Head of caudate nucleus (tissue), 42 donors: ENCODE measurements at places on chromosomes 5 and 9.

- DNase-seq, result no peak
Observed at GRCh38 chr9:13478160-13478559, 198.7 kb upstream of the MPDZ start.

DNA sequence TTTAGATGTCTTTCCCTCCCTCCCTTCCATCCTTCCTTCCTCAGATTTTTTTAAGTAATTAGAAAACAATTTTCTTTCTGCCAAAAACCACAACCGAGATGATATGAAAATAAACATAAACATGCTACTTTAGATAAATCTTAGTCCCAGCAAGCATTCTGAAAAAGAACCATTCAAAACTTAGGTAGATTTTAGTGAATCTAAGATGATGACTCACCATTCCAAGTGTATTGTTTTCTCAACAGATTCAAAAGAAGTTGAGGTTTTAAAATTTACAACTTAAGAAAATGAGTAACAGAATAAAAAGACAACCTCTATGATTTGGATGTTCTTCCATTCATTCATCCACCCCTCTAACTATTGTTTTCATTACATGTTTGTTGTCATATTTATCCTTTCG lies 465.1 kb downstream of the PDE4D start:
- no peak for DNase-seq

DNA sequence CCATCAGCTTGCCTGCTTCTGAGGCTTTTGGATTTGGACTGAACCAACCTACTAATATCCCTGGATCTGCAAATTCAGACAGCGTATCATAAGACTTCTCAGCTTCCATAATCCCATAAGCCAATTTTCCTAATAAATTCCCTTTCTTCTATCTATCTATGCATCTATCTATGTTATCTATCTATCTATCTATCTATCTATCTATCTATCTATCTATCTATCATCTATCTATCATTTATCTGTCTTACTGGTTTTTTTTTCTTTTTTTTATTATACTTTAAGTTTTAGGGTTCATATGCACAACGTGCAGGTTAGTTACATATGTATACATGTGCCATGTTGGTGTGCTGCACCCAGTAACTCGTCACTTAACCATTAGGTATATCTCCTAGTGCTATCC lies 2045.4 kb upstream of the CDH6 start:
- no peak for DNase-seq

DNA sequence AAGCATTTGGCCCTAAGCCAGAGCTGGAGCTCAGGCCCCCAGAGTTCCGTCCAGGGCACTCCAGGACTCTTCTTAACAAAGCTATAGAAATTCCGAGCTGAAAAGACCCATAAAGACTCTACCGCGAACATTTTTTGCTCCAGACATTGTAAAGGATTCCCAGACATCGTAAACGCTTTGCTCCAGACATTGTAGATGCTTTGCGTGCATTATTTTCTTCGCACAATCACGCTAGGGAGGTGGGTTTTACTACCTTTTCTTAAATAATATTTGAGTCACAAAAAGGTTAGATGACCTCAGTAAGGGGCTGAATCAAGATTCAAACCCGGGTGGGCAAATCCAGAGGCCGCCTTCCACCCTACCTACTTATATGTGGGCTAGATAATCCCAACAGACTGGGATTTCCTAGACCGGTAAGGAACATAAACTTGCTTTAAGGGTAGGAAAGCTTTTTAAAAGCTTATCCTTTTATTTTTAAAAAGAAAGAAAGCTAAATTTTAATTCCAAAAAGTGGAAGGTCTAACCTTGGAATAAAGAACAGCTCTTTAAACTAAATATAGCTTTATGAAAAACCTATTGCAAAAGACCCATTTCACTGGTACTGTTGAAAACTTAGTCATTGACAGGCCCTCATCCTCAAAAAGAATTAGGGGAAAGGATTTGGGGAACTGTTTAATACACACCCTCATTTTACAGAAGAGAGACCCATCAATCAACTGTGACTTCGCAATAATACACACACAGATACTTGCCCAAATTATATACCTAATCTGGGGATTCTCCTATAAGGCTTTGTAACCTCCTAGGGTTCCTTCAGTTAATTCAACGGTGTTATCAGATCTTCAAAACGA lies 822 bp upstream of the TNIP1 start:
- no peak for DNase-seq

DNA sequence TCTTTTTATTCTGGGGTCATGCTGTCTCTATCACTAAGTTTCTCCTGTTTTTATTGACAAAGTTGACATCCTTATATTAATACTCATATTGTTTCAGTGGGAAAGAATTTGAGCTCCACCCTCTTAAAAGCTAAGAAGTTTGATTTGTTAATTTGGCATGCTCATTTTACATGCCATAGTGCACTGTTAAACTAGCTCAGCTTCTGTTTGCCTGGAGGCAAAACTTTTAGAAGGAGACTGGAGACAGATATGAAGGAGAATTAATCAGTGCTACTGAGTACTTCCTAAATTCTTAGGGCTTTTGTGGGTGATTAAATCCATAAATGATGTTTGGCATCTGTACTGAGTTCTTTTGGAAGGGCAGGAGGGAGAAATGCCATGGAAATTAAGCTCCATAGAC lies 138.9 kb downstream of the NTRK2 start:
- DNase-seq, result no peak

DNA sequence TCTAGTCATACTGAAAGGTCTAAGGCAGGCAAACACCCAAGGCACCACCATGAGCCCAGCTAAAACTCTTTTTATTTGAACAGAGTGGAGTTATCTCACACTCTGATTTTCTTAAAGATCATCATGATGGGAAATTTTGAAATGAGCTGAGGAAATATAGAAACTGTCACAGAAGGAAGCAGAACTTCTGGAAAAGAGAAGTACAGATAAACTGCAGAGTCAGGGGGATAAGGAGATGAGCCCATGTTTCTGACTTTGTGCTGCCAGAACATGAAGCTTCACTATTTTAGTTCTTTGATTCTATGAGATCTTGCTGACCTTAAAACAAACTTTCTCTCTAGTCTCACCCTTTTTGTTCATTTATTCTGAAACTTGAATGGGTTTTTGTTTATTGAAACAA lies 406.5 kb upstream of the EDIL3 start:
- no peak for DNase-seq

- no peak for DNase-seq
Observed at GRCh38 chr5:93236807-93237421, 344.1 kb downstream of the NR2F1-AS1 start.

- DNase-seq, result no peak
Observed at GRCh38 chr5:172700365-172701290, 59.6 kb downstream of the NEURL1B start.

GRCh38 chr9:79598562-79599345 lies 27.0 kb downstream of the TLE4 start:
- no peak for DNase-seq

GRCh38 chr9:129867136-129868022 lies 32.1 kb downstream of the USP20 start:
- DNase-seq, result no peak

DNA sequence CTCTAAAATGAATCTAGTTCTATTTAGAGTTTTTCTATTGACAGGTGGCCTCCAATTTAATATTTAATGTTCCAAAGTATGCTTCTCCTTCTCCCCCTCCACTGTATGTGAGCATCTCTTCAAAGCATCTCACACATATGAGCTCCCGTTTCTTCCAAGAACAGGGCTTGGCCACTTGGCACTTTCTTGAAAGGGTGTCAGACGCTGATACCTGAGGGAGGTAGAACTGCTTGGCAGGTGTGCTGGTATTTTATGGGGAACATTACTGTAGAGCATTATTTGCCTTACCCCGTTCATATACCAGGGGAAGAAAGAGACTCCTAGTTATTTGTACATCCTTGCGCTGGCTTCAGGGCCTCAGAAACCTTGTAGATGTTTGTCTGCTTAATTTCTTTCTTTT lies 1.9 kb downstream of the RCL1 start:
- DNase-seq, result no peak

- no peak for DNase-seq
Observed at GRCh38 chr5:26649000-26649399, 389.4 kb downstream of the CDH9 start.

DNA sequence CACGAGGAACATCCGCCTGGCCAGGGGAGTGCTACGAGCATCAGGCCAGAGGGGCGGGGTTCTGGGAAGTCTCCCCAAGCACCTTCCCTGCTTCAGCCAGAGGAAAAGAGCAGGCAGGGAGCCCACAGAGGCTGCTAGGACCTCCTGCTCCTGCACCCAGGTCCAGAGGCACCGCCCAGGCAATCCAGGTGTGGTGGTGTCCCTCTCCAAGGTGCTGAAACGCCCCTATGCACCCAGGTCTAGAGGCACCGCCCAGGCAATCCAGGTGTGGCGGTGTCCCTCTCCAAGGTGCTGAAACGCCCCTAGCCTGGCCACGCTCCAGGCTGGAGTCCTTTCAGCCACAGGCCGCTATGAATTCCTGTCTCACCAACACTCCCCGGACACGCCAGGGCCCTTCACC lies 10.7 kb upstream of the UBAC1 start:
- DNase-seq, result no peak

GRCh38 chr9:133499892-133500270 lies 21.0 kb upstream of the SLC2A6 start:
- no peak for DNase-seq

DNA sequence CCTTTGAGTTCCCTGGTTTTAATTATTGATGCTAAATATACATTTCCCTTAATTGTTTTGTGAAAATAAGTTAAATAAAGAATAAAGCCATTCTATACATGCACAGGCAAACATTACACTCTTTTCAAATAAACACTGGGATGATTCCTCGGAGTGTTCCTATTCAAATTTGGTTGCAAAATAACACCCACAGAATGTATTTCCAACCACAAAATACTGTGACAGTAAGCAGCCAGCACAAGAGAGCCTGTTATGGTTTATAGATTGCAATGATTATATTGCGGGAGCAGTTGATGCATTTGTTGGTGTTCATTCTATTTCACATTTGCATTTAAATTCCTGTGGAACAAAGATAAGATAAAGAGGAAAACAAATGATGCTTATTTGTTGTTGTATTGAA lies 632.6 kb upstream of the WWC1 start:
- no peak for DNase-seq

DNA sequence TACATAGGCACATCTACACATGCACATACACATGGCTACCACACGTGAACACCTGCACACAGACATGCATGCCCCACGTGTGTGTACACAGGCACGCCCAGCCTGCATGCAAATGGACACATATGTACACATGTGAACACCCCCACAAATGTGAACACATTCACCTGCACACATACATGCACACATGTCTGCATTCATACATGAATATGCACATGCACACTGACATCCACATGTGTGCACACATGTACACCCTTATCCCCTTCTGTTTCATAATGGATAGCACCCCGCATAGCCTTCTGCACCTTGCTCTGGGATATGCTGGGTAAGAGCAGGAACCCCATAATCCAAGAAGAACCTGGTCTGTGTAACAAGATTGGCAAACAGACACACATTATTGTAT lies 66.2 kb downstream of the WNK2 start:
- DNase-seq, result no peak

GRCh38 chr9:3730511-3730922 lies 204.7 kb upstream of the RFX3 start:
- no peak for DNase-seq

GRCh38 chr5:154276973-154277331 lies 86.4 kb downstream of the GALNT10 start:
- DNase-seq, result no peak
